ENCODE measurements at places on chromosomes 2 and 18.

GRCh38 chr2:47067788-47068407 is 87.2 kb downstream of the STPG4 start:
- DNase-seq = no peak

- DNase-seq = no peak
Observed at GRCh38 chr2:97735161-97735561, 21.8 kb downstream of the ZAP70 start.

- no peak for DNase-seq
Observed at GRCh38 chr2:9532421-9532820, 23.2 kb downstream of the ADAM17 start.

DNA sequence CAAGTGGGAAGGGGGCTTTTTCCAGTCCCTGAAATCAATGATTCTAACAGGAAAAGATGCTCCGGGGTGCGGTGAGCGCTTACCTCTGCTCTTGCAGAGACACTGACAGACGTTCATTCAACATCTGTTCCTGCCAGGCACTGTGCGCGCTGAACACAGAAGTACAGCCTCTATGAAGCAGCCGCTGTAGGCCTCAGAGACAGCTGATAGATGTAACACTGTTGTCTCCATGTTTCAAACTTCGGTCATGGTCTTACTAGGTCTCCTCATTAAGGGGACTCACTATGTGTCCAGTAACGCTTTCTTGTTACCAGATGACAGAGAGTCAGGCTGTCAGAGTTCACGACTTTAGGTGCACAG is 649 bp upstream of the CLIP4 start:
- no peak for DNase-seq

GRCh38 chr2:225064362-225064761 is 22.1 kb upstream of the DOCK10 start:
- no peak for DNase-seq

- no peak for DNase-seq
Observed at GRCh38 chr2:96500385-96501066, 4.6 kb downstream of the NEURL3 start.

- no peak for DNase-seq
Observed at GRCh38 chr2:44975571-44976450, 33.4 kb downstream of the SIX2 start.

- no peak for DNase-seq
Observed at GRCh38 chr2:234765279-234765678, 186.5 kb upstream of the SH3BP4 start.

All from NCI-H345 (cell line).